Stimulated activated CD4-positive, alpha-beta T cell treated with anti-CD3 and anti-CD28 coated beads, TNF-alpha, amount 100 ng/mL, for 1 hour (primary cell): ENCODE measurements at places on chromosomes 2 and 18.

DNA sequence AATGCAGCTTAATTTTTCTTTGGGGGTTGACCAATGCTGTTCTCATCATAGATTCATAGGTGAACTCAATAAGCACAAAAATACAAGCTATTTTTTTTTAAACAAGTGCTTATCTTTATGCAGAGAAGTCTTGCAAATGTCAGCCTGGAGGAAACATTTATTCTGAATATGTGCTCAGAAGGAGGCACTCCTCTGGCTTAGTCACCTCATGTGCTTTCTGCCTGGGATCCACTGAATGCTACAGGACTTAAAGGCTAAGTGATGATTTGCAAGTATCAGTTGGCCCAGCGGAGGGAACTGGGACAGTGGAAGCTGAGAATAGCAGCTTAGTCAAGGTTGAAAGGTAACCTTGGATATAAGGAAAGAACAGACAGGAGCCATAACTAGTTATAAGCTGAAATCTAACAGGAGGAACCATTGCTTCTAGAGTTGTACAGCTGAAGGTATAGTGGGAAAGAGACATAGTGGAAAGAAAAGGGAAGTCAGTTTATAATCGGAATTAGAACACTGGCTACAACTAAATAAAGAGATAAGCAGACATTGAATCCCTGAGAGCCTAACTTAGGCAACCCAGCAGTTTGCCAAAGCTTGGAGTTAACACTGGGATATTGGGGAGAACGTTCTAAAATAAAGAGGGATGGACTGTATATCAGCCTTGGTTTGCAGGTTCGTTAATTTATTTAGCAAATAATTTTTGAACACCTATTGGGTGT lies 488.7 kb downstream of the SUCLG1 start:
- no peak for DNase-seq

GRCh38 chr2:224016963-224017362 lies 22.1 kb downstream of the SERPINE2 start:
- no peak for DNase-seq

- DNase-seq: no peak
Measured at GRCh38 chr2:120418174-120418787, 72.3 kb downstream of the INHBB start.

- DNase-seq: no peak
Measured at GRCh38 chr18:26696308-26696707, 148.0 kb upstream of the KCTD1 start.
